ENCODE measurements at places on chromosomes 7 and 10.

- peak; percentile 78 for DNase-seq
Observed at GRCh38 chr10:14536241-14537213, 205.8 kb upstream of the FRMD4A start.

- DNase-seq = no peak
Observed at GRCh38 chr7:83101530-83101929, 61.2 kb downstream of the PCLO start.

DNA sequence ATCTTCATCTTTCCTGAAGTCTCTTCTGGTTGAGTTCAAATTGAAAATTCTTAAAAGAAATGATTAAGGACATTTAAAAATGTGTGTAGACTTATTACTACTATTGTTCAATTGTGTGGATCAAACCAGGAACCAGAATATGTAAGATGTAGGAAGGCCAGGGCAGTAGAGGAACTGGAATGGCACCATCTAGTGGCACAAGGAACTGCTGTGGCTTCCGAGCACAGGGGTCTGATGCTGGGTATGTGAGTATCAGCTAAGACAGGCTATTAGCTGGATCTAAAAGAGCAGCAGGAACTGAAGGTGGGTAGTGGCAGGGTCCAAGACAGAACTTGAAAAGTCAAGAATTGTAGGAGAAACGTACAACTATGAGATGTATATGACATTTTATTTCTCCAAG, 247.3 kb downstream of the SEMA3A start:
- DNase-seq = peak; percentile 22

- no peak for DNase-seq
Observed at GRCh38 chr10:123847686-123848432, 43.7 kb downstream of the CPXM2 start.

GRCh38 chr7:45568536-45569289, 5.5 kb upstream of the ADCY1 start:
- DNase-seq = no peak

DNA sequence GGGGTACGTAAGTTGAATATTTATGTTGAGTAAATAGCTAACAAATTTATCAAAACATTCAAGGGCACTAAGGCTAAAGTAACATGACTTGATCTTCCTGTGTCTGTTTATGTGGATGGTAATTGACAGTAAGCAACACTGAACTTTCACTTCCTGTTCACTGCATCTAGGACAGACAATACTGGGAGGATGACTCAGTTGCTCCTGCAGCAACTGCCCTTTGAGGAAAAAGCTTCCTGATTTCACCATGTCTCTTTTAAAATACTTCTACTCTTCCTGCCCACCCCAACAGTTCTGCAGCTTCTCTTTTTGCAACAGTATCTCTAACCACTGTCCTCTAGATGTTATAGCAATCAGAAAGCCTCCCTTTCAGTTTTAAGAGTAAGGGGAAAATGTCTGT, 76.6 kb upstream of the HGF start:
- no peak for DNase-seq

DNA sequence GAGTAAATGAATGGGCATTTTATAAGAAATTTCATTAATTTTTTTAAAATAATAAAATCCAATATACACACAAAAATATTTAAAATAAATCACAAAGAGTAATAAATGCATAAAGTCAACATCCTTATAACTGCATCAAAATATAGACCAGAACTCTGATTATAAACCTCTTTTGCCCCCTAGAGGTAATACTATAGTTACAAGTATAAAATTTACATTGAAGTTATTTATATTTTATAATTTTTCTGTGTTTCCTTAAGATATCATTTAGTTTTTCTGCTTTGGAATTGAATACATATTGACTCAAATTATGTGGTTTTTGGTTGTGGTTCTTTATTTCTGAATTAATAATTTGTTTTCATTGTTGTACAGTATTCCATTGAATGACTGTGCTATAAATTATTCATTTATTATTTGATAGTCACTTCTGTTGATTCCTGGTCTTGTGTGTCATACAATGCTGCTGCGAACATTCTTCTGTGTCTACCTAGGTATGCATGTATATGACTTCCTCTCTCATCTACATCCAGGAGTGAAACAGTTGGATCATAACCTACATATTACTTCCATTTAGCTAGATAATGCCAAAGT, 673.6 kb downstream of the IPMK start:
- DNase-seq = no peak

DNA sequence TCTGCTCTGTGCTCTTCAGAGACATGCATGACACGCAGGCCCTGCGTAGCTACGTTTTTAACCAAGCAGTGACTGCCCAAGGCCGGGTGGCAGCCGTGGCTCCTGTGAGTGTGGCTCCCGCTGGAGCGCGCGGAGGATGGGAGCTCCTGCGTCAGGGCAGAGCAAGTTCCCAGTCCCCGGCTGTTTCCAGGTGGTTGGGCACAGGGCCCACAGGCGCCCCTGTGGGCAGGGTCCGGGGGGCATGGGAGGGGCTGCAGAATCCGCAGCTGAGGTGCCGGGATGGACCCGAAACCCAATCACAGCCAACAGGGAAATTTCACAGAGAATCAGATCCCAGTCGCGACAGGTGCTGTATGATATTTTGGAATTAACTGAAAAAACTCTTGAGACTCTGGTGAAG, 9.8 kb downstream of the NKX6-2 start:
- no peak for DNase-seq

DNA sequence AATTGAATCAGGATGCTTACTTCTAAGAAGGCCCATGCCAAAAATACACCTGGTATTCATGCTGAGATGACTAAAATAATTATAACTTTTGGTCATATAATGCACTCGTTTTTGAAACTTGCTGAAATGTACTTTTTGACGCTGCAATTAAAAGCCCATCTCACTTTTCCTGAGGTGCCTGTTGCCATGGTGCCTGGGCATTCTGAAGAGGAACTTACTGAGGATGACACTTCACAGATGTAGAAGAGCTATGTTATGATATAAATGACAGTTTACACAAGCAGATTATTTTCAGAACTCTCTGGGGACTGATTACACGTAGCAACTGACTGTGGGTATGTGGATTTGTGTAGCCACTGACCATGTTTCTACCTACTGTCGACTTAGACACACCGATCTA, 182.4 kb downstream of the TPK1 start:
- no peak for DNase-seq

GRCh38 chr10:115992236-115992986, 280.6 kb downstream of the GFRA1 start:
- DNase-seq = no peak

DNA sequence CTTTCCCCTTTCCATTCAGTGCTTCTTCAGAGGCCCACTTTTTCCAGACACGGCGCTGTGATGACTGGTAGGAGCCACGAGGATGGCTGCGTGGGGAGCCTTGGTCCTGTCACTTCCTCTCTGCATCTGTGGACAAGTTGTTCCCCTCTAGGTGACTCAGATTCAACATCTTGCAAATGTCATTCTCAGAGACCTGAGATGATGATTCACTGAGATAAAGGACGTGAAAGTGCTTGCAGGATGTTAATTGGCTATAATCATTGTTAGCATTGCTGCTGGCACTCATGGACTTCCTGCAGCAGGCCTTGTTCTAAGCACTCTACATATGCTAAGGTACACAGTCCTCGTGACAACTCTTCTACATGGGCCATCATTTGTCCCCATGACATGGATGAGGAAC, 489.8 kb upstream of the ZMIZ1 start:
- DNase-seq = no peak
